ENCODE measurements at places on chromosomes 4 and X.

GRCh38 chrX:128622296-128622695 lies 570.1 kb upstream of the ACTRT1 start:
- DNase-seq, result no peak

DNA sequence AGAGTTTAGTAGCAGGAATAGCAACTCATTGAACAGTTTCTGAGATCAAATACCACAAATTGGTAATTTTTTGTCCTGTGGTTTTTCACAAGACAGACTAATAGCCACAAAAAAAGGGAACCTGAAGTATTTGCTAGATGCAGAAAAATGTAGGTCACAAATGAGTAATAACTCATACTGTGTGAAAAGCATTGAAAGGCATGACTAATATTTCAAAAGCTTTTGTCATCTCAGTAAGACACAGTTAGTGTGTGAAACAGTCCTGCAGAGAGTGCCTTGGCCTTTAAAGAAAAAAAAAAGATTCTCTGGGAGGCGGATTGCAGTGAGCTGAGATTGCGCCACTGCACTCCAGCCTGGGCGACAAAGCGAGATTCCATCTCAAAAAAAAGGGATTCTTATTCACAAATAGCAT lies 31.4 kb upstream of the SLC25A31 start:
- peak; percentile 79 for DNase-seq

DNA sequence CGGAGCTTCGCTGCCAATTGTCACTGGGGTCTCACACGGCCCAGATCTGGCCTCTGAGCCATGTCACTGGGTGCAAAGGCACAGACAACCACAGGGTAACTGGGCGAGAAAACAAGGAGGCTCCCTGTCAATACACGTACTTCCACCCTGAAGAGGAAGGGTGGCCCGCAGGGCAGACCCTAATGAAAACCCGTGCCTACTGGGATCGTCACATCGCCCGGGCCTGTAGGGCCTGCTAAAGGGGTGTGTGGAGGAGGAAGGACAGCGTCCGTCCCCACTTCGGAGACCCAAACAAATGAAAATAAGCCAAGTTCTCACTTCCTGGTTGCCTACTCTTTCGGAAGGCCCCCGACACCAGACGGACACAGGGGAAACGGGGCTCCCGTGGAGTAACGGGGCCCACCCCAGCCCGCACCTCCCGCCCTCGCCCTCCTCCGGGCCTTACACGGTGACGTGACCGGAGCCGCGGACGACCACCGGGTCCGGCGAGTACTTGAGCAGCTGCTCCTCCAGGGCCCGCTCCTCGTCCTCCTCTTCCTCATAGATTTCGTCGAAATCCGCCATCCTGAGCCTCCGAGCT lies 578 bp downstream of the CHIC2 start:
- peak; percentile 24 for DNase-seq

- DNase-seq, result no peak
These were observed 45.7 kb upstream of the NDST4 start for GRCh38 chr4:115159141-115159540.

GRCh38 chr4:14157262-14157661 lies 529.7 kb upstream of the BOD1L1 start:
- DNase-seq, result no peak

DNA sequence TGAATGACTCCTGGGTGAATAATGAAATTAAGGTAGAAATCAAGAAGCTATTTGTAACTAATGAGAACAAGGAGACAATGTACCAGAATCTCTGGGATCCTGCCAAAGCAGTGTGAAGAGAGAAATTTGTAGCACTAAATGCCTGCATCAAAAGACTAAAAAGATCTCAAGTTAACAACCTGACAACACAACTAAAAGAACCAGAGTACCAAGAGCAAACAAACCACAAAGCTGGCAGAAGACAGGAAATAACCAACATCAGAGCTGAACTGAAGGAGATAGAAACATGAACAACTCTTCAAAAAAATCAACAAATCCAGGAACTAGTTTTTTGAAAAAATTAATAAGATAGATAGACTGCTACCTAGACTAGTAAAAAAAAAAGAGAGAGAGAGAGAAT lies 8.4 kb downstream of the CFAP299 start:
- no peak for DNase-seq

GRCh38 chrX:151359931-151360871 lies 36.8 kb upstream of the VMA21 start:
- DNase-seq, result no peak

GRCh38 chr4:87011340-87012034 lies 76.7 kb downstream of the AFF1 start:
- DNase-seq, result peak; percentile 96

DNA sequence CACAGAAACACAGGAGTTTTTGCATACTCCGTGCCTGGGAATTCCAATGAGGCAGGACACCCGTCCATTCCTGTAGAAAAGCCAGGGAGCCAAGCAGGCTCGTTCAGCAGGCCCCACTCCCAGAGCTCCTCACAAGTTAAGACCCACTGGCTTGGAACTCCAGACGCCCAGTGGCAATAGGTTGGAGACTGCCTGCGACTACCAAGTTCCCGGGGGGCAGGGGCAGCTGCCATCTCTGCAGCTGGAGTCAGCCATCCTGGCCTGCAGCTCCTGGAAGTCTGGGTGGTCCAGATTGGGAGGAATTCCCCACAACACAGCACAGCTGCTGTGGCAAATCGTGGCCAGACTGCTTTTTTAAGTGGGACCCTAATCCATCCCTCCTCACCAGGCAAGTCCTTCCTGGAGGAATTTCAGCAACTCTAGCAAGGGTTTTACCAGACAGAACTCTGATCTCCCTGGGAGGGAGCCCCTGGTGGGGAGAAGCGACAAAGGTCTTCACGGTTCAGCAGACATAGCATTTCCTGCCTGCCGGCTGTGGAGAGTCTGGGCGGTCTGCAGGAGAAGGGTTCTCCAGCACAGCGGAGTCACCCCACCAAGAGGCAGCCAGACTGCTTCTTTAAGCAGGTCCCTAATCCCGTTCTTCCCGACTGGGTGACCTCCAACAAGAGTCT lies 231.9 kb downstream of the STPG2 start:
- DNase-seq, result no peak

GRCh38 chr4:14387647-14388046 lies 614.6 kb upstream of the CPEB2 start:
- no peak for DNase-seq

DNA sequence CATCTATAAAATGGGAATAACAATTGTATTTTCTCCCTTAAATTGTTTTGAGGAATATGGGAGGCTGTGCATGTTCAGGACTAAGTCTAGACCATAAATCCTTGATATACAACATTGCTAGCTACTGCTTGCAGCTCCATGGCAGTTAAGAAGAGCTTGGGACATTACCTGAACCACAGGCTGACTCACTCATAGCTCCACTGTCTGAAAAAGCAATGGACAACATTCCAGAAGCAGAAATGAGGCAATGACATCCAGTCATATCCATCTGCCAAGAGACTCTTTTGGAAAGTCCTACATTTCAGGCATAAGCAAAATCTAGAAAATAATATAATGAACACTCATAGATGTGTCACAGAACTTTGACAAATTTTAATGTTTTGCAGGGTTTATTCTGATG lies 167.3 kb upstream of the LEF1 start:
- DNase-seq, result peak; percentile 90

GRCh38 chr4:31474221-31474620 lies 754.1 kb downstream of the PCDH7 start:
- DNase-seq, result no peak

DNA sequence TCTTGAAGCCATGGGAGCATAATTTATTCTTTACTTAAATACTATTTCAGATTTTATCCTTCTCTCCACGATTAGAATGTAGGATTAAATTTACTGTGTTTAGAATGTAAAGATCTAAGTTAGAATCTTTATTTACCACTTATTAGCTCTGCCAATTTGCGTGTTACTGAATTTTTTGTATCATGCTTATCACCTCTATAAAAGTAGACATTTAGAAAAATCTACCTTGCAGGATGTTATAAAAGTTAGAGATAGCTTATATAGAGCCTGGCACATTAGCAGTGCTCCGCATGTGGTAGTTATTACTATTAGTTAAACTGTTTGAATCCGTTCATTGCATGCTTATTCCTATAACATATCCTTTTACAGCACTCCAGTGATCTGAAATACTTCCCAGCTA lies 97.9 kb downstream of the BANK1 start:
- no peak for DNase-seq

DNA sequence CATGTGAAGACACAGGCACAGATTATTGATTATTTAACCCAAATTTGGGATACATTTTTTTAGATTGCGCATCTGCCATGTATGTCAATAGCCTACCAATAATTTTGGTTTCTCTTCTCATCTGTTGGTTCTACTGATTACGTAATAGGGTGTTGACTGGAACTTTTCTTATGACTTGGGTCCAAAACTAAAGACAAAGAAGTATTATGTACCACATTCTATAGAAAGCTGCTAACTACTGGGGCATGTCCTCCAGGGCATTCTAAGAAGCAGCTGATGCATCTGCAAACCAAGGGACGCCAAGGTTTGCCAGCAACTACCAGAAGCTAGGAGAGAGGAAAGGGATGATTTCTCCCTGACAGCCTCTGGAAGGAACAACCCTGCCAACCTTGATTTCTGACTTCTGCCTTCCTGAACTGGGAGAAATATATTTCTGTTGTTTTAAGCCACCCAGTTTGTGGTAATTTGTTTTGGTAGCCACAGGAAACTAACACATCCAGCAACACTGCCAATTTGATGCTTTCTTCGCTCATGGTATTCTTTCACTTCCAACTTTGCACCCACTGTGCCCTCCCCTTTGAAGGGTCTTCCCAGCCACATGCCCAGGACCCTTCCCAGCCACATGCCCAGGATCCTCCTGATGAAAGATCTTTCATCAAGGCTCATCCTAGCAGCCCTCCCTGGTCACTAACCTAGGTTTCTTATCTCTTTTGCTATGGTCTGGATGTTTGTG lies 15.9 kb upstream of the TLR1 start:
- DNase-seq, result no peak

GRCh38 chr4:38099908-38100407 lies 139.8 kb downstream of the PTTG2 start:
- peak; percentile 96 for DNase-seq
